ENCODE measurements at places on chromosomes 13 and 19.

DNA sequence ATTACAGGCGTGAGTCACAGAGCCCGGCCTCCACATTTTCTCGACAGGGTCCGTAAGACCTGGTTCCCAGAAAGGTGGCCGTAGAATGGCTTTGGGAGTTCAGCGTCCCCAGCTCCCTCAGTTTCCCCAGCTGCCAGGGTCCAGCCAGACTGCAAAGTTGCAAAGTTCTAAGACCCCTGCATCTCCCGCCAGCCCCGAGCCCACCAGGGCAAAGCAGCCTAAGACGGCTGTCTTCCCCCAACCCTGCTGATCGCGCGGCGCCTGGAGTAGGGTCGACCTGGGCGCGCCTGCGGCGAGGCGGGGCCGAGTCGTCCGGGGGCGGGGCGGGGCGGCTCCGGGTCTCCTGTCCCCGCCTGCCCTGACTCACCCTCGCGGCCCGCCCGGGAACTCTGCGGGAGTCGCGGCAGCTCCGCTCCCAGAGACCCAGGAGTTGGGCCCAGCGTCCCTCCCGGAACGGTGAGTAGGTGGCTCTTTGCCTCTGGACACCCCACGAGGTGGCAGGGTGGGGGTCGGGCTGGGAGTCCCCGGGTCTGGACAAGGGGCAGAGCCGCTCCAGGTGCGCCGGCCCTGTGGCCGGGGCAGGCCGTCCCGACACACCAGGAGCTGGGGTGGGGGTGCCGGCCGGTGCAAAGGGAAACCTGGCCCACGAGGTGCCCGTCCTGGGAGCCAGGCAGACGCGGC is at the start of gene LRRC8E:
Gene LRRC8E (plus strand): TSS at position 366 of the 681 bp plus-strand sequence. CDS start 7,094 bp downstream, outside the sequence.
- peak; percentile 7 for DNase-seq

- no peak for DNase-seq
Observed at GRCh38 chr19:19271828-19272599, 1.1 kb downstream of the TM6SF2 start.

DNA sequence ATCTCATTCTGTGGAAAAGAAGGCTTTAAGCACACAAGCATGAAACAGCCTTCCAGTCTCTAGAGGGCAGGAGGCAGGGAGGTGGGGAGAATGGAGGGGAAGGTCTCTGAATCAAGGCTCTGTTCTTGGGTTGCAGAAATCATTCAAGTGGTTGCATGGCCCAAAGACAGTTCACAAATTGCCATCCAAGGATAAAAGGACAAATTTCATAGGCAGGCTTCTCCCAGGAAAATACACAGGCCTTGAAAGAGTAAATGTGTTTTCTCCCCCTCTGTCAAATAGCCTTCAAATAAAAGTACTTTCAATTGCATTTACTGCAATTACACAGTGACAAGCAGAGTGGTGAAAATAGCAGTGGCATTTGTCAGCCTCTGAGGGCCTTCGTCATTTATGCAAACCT is 450.8 kb downstream of the DCT start:
- DNase-seq: no peak

DNA sequence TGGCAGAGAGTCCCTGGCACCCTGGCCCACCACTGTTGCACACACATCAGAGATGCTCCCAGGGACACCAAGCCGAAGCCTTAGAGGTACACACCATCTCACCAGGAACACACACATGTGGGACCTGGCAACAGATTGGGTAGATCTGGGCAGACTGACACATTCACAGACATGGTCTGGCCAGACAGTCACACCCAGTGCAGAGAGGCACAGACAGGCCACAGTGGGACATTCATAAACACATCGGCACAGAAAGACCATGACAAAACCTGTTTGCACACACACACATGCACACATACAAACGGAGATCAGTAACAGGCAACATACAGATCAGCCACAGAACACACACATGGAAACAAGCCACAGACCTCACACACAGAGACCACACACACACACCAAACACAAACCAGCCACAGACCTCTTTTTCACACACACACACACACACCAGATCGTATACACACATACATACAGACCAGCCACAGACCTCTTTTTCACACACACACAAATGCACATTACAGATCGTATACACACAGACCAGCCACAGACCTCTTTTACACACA is 6.3 kb upstream of the JUNB start:
- no peak for DNase-seq

DNA sequence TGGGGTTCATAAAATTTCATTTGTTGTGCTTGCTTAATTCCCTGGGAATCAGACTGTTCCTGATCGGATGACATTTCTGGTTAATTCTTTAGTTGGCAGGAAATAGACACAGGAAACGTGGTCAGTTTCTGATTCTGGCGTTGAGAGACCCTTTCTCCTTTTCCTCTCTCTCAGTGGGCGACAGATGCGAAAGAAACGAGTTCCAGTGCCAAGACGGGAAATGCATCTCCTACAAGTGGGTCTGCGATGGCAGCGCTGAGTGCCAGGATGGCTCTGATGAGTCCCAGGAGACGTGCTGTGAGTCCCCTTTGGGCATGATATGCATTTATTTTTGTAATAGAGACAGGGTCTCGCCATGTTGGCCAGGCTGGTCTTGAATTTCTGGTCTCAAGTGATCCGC is 10.8 kb downstream of the LDLR start:
- no peak for DNase-seq

DNA sequence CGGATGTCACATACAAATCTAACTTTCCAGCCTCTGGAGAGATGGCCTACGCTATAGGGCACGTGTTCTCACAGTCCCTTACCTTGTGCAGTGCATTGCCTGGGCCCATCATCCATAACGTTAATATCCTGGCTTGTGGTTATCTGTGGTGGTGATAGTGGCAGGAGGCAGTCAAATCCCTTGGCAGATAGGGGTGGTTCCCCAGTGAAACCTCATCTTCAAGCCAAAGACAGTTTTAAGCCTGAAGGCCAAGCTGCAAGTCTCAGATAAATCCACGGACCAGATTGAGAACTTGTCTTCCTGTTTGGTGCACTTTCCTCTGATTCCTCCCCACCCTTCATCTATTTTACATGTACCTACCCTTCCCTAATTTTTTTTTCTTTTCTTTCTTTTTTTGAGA is 4.3 kb upstream of the FBXO17 start:
- DNase-seq: no peak

DNA sequence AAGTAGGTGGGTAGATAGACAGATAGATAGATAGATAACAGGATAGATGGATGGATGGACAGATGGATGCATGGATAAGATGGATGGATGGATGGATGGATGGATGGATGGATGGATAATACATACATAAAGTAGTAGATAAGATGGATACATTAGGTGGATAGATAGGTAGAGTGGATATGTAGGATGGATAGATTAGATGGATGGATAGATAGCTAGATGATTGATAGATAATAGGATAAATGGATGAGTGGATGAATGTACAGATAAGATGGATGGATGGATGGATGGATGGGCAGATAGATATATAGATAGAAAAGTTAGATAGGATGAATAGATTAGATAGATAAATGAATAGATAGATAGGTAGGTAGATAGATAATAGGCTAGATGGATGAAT is 2.1 kb downstream of the CYP4F3 start:
- DNase-seq: no peak

GRCh38 chr13:67489016-67489415 is 258.9 kb upstream of the PCDH9 start:
- no peak for DNase-seq

DNA sequence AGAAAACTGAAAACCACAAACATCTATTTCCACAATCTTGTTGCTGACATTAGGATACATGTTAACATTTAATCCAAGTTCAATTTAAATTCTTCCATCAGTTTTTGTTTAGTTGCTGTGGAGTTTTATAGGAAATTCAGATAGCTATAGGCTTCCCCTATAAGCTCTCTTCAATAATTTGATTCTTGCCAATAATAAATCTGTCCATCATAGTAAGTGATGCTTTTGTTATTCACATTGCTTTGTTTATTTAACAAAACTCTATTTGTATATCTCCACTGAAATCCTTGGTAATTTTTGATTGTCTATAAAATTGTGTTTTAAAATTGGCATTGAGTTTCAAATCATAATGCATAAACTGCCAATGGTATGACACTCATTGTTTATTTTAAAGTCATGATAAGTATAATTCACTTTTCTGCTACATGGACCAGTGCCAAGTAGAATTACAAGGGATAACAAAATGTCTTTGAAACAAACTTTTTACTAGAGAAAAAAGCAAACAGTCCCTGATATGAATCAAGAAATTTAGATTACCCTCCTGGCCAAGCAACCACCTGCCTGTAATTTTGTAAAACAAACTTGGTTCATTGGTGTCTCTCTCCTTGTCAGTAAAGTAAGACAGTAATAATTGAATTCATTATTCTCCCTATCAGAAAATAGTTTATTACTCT is 577.3 kb upstream of the GPC6 start:
- DNase-seq: no peak

- no peak for DNase-seq
Observed at GRCh38 chr19:10872546-10873107, 1.3 kb downstream of the CARM1 start.

- no peak for DNase-seq
Observed at GRCh38 chr13:44362394-44363040, 11.1 kb upstream of the SERP2 start.

GRCh38 chr13:113465300-113465699 is 12.0 kb upstream of the ADPRHL1 start:
- DNase-seq: no peak

GRCh38 chr13:99905224-99905623 is 66.3 kb downstream of the ZIC5 start:
- no peak for DNase-seq

DNA sequence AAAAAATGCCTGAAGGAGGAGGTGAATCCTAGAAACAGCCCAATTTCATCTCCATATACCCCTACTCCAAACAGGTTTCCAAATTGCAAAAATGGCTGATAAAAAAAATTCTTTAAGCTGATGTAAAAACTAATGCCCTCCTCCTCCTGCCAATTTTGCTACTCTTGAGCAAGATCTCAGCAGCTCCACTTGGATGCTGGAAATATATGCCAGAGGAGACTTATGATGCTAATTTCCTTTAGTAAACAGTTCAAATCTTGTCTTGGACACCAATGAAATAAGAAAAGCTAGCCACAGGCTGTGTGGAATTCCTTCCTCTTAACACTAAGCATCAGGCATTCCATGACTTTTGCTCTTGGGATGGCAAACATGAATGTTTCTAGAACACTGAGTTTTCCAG is 67.5 kb downstream of the INSR start:
- DNase-seq: no peak

DNA sequence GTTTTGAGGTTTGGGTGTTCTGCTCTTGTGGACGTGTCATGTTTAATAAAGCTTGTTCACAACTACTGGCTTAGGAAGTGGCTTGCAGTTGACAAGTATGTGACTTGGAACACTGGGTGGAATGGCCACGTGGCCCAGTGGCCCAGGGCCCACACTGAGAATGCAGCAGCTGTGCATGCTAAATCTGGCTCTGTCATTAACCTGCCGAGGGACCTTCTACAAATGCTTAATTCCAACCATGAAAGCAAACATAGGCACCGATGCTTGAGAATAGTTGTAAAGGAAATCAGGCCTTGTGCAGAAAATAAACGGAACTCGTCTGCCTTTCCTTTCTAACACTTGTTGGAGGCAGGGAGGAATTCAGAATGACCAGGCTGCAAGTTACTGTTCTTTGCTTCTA is 11.6 kb upstream of the CLDN10 start:
- DNase-seq: no peak

DNA sequence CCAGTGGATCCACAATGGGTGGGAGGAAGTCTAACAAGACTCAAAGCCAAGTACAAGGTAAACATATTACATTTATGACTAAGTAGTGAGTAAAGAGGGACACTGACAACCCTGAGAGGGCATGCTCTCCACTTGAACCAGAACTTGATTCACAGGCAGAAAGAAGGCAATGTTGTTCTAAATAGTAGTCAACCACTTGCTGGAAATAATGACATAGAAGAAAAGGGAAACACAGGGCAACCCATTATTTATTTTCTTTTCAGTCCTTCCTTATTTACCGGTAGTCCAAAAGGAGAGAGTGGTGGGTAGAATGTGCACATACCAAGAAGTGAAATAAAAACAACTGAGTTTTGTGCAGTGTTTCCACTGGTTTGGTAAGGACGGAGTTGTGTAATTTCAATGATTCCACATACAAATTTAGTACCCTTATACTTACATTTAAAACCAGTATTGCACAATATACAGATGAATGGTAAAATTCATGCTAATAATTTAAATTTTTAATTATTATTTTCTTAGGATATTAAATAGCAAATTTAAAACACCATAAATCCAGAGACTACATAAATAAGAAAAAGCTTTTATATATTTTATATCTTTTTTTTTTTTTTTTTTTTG is 65.9 kb downstream of the ENOX1 start:
- DNase-seq: no peak

DNA sequence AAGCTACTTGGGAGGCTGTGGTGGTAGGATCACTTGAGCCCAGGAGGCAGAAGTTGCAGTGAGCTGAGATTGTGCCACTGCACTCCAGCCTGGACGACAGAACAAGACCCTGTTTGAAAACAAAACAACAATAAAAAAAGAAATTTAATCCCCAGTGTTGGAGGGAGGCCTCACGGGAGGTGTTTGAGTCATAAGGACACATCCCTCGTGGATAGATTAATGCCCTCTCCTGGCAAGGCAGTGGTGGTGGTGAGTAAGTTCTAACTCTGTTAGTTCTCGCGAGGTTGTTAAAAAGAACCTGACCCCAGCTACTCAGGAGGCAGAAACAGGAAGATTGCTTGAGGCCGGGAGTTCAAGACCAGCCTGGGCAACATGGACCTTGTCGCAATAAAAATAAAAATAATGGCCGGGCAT is 27.6 kb upstream of the SIN3B start:
- DNase-seq: no peak

GRCh38 chr19:3374369-3375112 is 8.2 kb downstream of the NFIC start:
- no peak for DNase-seq

DNA sequence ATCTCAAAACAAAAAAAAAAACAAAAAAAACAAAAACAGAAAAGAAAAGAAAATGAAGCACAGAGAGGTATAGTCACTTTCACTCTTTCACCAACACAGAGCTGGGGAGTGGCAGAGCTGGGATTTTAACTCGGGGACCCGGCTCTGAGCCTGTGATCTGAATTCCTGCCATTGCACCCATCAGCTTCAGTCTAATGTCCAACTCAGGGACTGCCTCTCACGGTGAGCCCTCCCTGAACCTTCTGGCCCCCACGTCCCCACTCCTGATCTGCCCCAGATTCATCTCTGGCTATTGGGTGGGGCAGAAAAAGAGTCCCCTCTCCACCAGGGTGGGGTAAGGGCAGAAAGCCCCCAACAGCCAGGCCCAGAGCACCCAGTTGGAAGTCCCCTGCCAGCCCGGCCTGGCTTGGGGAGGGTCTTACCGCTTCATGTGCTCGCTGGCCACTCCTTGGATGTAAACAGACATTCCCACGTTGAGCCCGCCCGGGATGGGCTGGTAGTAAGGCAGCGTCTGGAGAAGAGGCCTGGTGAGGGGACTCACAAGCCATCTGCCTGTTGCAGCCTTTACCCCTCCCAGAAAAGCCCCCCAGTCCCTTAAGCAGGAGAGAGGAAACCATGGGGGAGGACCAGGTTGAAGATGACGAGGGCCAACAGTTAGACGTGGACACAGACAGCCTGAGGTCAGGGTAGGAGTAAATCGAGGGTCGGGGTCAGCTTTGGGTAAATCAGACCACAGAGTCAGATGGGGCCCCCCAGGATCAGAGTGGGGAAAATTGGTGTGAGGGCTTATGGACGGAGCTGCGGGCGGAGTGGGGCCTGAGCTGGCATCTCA is 520 bp downstream of the LGALS4 start:
- DNase-seq: no peak

GRCh38 chr19:3625996-3626472 is 556 bp downstream of the CACTIN start:
- DNase-seq: no peak

GRCh38 chr13:67231289-67232000 is 1.3 kb upstream of the PCDH9 start:
- DNase-seq: peak; percentile 2

GRCh38 chr13:40667622-40667978 is 1.2 kb upstream of the FOXO1 start:
- DNase-seq: no peak
